ENCODE measurements at places on chromosomes 3 and 15.

GRCh38 chr3:81612768-81613167 lies 148.7 kb downstream of the GBE1 start:
- H3K27ac ChIP-seq = no peak overlapping the region
- H3K4me3 ChIP-seq = no peak overlapping the region
- no peaks in the 10 kb centered on the region for H3K4me1 ChIP-seq
- H3K36me3 ChIP-seq = no peaks in the 10 kb centered on the region
- DNase-seq = no peak

DNA sequence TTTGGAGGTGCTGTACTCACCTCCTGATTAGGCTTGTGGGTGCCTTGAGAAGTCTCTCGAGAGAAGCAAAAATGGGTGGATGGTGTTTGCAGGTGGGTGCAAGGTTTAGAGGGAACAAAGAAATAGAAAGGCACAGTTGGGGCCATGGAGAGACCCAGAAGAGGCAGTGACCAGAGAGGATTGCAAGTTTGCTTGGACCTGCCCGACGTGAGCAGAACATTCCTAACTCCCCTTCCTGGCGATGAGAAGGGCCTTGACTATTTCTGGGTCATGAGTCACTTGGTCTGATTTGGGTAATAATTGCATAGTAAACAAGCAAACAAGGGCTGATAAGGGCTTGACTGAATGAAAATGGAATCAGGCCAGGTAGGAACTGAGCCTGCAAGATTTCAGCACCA lies 7.0 kb upstream of the CTSH start:
- no peak overlapping the region for H3K4me3 ChIP-seq
- no peaks in the 10 kb centered on the region for H3K4me1 ChIP-seq
- H3K27ac ChIP-seq = no peak overlapping the region
- no peaks in the 10 kb centered on the region for H3K27me3 ChIP-seq
- no peak for DNase-seq

GRCh38 chr15:67322481-67322880 lies 67.9 kb downstream of the IQCH start:
- H3K27ac ChIP-seq = no peak overlapping the region
- H3K4me1 ChIP-seq = no peaks in the 10 kb centered on the region
- H3K27me3 ChIP-seq = peaks cover 6% of the 10 kb centered on the region
- no peaks in the 10 kb centered on the region for H3K36me3 ChIP-seq
- H3K4me3 ChIP-seq = no peak overlapping the region

DNA sequence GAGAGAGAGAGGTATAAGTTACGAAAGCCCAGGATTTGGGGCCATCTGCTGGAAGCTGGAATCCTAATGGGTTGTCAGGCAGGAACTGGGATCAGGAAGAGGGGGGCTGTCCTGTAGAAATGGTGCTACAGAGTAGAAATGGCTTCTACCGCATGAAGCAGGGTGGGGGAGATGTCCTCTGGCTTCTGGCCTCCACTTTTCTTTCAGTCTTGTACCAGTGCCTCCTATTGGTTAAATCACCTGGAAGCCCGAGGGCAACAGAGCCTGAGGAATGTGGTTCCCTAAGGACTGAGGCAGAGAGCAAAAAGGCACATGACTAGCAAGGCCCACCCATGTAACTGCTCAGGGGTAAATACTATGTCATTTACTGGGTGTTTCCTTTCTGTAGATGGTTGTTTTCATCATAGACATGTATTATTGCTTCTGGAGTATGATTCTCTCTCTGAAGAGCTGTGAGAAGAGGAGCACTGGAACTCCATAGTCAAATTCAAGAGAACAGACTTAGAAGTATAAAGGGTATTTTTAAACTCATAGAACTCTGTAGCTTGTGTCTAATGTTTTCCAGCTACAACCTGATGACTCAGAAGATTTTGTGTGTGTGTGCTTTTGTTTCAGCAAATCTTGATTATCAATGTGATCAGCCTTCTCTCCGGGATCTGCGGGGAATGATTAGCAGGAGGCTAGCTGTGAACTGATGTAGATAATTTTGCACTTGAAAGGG lies 20.2 kb upstream of the MITF start:
- H3K27ac ChIP-seq = no peak overlapping the region
- H3K4me3 ChIP-seq = no peak overlapping the region
- no peaks in the 10 kb centered on the region for H3K36me3 ChIP-seq
- no peaks in the 10 kb centered on the region for H3K27me3 ChIP-seq
- H3K4me1 ChIP-seq = no peaks in the 10 kb centered on the region

- H3K4me1 ChIP-seq = no peaks in the 10 kb centered on the region
- H3K27me3 ChIP-seq = no peaks in the 10 kb centered on the region
- H3K4me3 ChIP-seq = no peak overlapping the region
- H3K36me3 ChIP-seq = no peaks in the 10 kb centered on the region
Observed at GRCh38 chr3:116078561-116078960, 366.7 kb downstream of the LSAMP start.

DNA sequence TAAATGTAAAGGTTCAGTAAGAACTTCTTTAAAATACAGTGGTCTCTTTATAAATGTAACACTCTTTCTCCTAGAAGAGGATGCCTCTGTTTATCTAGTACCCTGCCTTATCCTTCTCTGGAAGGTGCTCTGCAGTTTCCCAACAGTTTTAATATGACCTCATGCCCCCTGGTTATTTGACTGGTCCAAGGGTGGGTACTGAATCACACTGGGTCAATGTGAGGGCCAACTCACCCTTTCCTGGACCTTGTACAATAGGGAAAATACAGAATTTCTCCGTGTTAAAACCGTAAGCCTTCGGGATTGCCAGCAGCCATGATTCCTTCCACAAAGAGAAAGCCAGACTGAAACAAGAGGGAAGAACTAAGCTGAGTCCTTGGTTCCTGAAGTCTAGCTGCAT lies 9.2 kb downstream of the DCBLD2 start:
- DNase-seq = no peak
- peaks cover 1% of the 10 kb centered on the region for H3K27me3 ChIP-seq
- H3K4me1 ChIP-seq = no peaks in the 10 kb centered on the region
- no peak overlapping the region for H3K27ac ChIP-seq

DNA sequence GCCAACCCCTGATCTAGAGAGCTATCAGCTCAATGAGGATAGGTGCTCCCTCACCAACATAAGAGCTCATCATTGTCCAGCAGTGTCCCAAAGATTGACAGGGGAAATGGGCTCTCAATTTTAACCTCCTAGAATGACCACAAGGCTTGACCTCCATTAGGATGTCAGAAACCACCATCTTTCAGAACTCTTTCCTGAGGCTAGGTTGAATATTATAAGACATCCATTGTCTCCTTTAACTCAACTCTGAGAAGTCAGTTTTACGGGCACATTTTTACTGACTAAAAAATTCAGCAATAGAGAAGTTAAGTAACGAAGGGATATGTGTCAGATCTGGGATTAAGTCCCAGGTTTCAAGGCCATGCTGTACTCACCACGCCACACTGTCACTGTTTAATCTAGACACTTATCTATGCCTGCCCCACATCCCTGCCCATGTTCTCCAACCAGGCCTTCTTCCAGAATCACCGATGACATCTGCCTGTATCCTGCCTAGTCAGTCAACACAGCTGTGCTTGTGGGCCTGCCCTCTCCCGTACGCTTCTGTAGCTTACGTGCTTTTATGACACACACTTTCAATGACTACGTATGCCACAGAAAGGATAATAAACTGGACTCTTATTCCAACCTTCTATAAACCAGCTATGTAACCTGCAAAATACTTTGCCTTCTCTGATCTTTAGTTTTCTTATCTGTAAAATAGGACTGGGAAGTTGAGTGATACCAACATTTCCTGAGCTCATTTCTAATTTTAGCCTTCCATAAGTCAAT lies 17.1 kb upstream of the MUC13 start:
- no peaks in the 10 kb centered on the region for H3K4me1 ChIP-seq
- H3K4me3 ChIP-seq = no peak overlapping the region
- H3K27ac ChIP-seq = no peak overlapping the region
- DNase-seq = no peak
- peaks cover 7% of the 10 kb centered on the region for H3K27me3 ChIP-seq
- H3K36me3 ChIP-seq = no peaks in the 10 kb centered on the region

- H3K4me3 ChIP-seq = no peak overlapping the region
- no peaks in the 10 kb centered on the region for H3K27me3 ChIP-seq
- H3K4me1 ChIP-seq = no peaks in the 10 kb centered on the region
- no peak overlapping the region for H3K27ac ChIP-seq
- H3K36me3 ChIP-seq = no peaks in the 10 kb centered on the region
Observed at GRCh38 chr3:29757054-29757777, 476.3 kb downstream of the RBMS3 start.

GRCh38 chr3:1348547-1348946 lies 255.7 kb downstream of the CNTN6 start:
- H3K27me3 ChIP-seq = no peaks in the 10 kb centered on the region
- DNase-seq = no peak
- no peaks in the 10 kb centered on the region for H3K4me1 ChIP-seq
